ENCODE measurements at places on chromosomes 7 and 10. TPM values are rescaled to one million over a fixed set of nuclear protein-coding genes. Genes with fewer than 3 reads are reported as not detected.
A peak's percentile ranks its signal among the peaks of the same experiment; 100 is the strongest.

DNA sequence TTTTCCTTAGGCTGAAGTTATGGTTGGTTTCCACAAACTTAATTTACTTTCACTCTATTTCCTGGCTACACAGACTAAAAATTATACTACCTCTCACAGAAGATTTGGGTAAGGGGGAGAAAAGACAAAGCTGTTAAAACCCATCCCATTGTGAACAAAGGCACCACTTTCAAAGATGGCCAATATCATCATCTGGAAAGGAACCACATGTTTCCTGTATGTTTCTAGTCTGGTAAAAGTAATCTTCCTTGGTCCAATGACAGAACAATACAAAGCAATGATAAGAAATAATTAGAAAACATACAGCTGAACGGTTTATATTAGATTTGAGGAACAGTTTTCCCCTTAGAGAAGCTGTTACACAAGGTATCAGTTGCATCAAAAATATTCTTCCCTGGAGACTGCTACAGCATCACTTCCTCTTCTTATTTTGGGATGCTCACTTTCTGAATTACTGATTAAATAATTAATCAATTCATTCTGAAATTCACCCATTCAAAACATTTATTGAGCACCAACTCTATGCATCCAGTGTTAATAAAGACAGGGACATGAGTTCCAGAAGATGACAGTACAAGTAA is 8.5 kb upstream of the SFR1 start:
- DNase-seq, result no peak

Gene ANKRD30A
- polyA plus RNA-seq, result not detected

GRCh38 chr7:116316838-116317628 is 106.7 kb downstream of the TES start:
- no peak for DNase-seq

DNA sequence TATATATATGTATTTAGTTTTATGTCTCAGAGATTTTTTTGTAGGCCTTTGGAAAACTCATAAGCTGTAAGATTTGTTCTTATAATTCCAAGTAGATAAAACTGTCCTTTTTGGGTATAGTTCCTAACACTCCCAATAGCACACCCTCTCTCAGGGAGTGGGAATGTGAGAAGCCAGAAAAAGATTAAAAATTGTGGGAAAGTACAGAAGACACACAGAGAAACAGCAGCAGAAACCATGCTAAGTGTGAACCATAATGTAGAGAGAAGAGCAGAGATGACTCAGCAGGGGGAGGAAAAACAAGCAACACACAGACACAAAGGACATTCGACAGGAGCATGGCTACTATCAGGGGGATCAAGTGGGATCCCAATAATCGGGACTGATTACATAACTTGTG is 401.6 kb downstream of the MAGI2 start:
- DNase-seq, result no peak

DNA sequence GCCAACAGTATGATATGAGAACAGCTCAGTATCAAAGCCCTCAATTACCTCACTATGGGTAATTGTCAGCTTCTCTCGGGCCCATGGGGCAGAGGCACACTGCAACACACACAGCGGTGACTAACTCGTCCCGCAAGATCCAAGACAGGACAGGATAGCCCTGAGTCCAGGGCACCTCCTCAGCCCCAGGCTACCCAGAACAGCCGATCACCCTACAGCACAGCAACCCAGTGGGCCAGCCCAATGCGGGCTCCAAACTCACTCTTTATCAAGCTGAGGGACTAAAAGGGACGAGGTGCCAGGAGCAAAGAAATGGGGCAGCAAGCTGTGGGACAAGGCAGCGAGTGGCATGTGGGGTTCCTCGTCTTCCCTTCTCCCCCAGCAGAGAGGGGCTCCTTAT is 765.1 kb downstream of the GRID1 start:
- no peak for DNase-seq

DNA sequence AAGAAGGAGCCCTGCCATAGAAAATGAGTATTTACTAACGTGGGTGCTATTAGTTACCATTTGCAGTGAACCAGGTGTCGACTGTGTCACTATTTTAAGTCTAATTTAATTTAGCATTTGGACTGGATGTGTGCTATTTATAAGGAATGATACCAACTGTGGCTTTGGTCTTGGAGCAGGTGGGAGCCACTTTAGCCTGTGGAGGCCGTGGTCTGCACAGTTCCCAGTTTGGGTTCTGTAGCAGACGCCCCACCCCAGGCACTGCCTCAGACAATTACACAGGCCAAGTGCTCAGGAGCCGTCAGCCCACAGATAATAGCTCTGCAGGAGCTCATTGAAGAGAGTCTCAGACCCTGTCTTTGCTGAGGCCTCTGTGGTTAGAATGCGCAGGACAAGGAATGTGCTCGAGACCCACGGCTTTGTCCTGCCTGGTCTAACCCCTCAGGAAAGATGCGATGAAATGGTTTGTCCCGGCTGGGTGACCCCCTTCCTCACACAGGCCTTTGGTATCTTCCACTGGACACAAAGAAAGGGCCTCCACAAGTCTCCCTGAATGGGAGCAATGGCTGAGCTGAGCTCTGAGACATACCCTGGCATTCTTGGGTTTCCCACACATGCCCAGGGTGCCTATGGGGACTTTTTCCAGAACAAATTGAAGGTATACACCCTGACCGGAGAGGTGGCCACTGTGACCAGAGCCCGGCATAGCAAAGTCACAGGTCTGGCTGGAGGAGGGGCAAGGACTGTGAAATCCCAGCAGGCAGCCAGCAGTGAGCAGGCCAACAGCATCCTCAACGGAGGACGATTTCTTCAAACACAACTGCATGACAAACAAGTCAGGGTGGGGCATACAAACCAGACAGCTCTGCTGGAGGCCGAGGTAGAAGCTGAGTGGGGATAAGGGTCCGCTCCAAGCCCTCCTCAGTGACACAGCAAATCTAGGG is 251.2 kb downstream of the ARHGAP12 start:
- DNase-seq, result no peak

Gene TMEM184A
- polyA plus RNA-seq, result 1.5 TPM

Gene TBX20
- 1.5 TPM for polyA plus RNA-seq

DNA sequence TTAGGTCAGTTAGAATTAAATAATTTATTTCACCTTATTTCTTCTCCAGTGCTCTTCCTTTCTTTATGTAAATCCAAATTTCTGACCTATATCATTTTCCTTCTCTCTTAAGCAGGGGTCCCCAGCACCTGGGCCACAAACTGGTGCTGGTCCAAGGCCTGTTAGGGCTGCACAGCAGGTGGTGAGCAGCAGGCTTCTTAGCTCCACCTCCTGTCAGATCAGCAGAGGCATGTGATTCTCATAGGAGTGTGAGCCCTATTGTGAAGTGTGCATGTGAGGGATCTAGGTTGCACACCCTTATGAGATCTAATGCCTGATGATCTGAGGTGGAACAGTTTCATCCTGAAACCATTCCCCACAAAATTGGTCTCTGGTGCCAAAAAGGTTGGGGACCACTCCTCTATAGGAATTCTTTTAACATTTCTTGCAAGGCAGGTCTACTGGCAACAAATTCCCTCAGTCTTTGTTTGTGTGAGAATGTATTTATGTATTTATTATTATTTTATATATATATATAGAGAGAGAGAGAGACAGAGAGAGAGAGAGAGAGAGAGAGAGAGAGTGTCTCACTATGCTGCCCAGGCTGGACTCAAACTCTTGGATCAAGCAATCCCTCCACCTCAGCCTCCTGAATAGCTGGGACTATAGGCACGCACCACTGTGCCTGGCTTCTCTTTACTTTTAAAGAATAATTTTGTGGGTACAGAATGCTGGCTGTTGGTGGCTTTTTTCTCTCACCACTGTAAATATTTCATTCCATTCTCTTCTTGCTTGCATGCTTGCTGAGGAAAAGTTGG is 4.3 kb upstream of the ABCC2 start:
- no peak for DNase-seq

GRCh38 chr10:17951868-17952371 is at the start of gene SLC39A12:
Gene SLC39A12 (plus strand): TSS chr10:17951918. CDS start chr10:17953277, 1,359 bp downstream.
- no peak for DNase-seq

DNA sequence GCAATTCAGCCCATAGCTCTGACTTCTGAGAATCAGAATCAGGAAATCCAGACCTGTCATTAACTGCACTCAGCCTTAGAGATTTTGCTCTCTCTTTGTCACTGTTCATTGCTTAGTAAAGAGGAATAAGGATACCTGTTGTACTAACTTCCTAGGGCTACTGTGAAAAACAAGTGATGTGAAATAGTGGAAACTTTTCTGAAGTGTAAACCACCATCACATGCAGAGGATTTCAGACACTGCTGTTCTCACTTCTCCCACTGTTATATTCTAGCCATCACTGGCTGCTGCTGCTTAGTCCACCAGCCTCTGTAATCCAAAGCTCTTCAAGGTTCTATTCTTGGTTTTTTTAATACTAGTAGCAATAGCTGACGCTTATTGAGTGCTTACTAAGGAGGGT is 129.6 kb upstream of the CCDC6 start:
- no peak for DNase-seq

Gene OR2A12
- not detected for polyA plus RNA-seq

Gene KEL
- 0.05 TPM for polyA plus RNA-seq

DNA sequence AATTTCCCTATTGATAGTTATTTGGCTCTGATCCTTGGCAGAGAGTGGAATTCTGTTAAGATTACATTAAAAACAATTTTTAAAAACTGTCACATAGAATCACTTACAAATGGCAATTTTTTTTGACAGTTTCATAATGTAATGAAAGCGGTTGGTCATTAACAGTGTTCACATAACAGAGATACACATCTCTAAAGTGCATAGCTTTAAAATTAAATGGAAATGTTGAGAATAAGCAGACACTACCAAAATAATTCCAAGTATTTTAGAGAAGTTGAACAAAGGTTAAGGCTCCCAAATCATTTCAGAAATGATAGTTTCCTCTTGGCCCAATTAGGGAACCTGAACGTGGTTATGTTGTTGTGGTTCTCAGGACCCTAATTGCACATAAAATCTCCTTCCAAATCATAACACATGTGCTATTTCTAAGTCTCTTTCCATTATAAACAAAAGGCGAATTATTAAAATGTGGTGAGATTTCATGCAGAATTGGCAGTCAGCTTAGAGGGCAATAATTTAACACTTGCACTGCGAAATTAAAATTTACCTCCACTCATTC is 528.9 kb upstream of the FZD8 start:
- DNase-seq, result no peak

DNA sequence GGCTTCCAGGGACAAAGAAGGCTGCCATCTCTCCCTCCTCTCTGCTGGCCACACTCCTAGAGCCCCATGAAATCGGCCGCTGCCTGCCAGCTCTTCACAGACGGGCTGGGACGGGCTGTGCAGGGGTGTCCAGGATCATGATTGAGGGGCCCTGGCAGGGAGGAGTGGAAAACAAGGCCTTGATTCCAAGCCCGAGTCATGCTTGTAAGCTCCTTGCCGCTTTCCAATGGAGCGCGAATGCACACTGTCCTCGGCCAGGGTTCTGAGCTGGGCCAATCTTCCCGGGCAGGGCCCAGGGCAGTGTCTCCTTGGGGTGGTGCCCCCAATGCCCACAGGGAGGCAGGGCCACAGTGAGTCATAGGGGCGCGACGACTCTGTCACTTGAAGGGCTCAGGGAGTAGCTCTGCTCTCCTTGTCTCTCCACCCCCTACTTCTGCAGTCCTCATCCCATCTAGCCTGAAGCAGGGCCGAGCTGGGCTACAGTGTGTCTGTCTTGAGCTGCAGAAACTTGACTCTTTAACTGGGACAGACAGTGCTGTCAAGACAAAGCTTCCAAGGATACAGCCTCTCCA is 186.2 kb upstream of the SVIL start:
- no peak for DNase-seq

DNA sequence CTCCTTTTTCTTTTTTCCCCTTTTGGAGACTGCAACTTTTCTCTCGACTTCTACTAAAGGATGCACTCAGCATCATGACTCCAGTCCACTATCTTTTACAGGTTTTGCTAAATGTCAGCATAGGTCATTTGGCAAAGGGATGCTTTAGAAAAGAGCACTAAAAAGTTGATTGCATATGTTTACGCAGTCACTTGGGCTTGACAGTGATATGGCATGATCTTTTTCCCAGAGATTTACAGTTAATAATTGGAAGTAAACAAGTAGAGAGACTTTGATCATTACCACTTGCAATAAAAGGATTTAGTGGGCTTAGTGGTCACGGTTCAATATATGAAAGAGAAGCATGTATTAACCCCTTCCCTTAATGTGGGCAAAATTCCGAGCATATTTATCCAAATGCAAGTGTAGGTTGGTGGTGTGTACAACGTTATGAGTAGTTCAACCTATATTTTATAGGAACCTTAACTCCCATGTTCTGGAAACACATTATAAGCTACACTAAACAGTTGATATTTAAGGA is 1.8 kb downstream of the BMI1 start:
- DNase-seq, result no peak

- DNase-seq, result no peak
Measured at GRCh38 chr10:12221323-12222298, 25.6 kb downstream of the CDC123 start.

DNA sequence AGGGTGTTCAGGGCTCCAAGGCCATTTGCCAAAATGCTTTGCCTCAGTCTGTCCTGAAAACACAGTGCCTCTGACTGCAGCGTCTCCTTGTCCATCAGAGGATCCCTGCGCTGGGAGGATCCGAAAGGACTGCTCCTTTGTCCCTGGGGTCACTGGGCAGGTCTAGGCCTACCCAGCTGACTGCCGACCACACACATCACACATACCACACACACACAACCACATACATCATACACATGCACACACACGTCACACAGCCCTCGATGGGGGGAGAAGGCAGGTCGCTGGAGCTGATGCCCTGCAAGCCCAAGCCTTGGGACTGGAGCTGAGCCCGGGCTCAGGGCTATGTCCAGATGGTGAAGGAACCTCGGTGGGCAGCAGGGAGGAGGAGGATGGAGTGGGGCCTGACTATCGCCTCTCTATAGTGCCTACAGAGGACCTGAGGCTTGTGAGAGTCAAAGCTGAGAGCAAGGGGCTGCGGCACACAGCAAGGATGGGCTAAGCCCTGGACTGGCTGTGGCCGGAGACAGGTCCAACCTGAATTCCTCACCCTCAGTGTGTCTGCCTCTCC is 29.1 kb downstream of the GPRIN2 start:
- DNase-seq, result no peak

Gene HMX2
- polyA plus RNA-seq, result not detected

- DNase-seq, result peak; percentile 77
Measured at GRCh38 chr7:151381348-151382078, 28.3 kb downstream of the WDR86 start.

Data from SK-N-SH (cell line).